ENCODE measurements at places on chromosomes 2 and 18.

DNA sequence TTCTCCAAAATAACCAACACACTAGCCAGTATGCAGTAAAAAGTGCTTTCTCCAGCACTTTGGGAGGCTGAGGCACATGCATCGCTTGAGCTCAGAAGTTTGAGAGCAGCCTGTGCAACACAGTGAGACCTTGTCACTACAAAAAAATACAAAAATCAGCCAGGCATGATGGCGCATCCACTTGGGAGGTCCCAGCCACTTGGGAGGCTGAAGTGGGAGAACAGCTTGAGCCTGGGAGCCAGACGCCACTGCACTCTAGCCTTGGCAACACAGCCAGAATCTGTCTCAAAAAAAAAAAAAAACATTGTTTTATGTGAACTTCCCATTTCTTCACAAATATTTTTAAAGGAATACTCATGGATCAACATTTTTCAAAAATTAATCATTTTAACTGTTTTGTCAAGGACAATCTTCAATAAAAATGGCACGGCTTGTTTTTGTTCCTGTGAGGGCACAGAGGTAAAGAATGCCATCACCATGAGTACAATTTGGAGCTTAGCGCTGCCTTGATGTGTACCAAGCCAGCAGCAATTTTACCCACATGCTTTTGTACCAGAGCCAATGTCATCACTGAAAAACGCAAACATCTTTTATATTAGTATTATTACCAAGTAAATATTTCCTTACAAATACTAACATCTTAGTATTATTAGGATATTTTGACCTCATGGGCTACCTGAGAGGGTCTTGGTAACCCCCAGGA is 26.7 kb downstream of the RAB1A start:
- DNase-seq, result no peak

DNA sequence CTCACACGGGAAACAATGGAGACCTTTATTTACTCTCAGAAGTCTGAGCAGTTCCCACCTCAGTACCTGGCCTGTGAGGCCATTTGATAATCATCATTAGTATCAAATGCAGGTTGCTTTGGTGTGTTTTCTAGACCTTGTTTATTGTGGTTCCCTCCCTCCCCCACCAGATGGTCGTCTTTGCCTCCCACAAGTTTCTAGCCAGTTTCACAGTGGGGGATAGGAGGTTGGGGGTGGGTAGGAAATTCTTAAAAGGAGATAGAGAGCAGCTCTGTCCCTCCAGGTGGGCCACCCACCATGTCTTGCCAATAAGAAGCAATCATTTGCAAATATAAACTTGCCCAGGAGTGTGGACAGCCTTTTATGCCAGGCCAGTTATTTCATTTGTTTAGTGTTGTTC is 31.3 kb downstream of the SETBP1 start:
- no peak for DNase-seq

- DNase-seq, result no peak
Measured at GRCh38 chr2:121101093-121101715, 183.8 kb downstream of the TFCP2L1 start.

- no peak for DNase-seq
Measured at GRCh38 chr2:145759228-145759915, 1239.5 kb upstream of the ZEB2 start.

GRCh38 chr2:9639740-9640343 is 9.0 kb upstream of the YWHAQ start:
- DNase-seq, result no peak

DNA sequence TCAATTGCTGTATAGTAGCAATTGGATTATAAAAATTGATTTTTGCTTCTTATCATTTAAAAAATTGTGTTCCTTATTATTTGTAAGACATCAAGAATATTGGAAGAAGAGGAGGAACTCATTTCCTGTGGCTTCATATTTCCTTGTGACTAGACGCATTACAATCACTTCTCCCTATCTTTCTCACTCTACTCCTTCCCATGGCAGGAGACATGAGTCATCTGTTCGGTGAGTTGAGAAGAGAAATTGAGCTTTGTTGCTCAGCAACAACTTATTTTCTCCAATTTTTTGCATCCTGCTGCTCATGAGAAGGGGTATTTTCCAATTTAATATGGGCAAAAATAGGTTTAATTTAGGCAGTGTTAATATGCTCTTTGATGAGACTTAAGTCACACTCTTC is 1783.9 kb downstream of the SUCLG1 start:
- no peak for DNase-seq

Data from activated CD4-positive, CD25-positive, alpha-beta regulatory T cell treated with anti-CD3 and anti-CD28 coated beads, Interleukin-2, amount 50 U/mL, for 72 hours (primary cell).